ENCODE measurements at places on chromosomes 3 and 15. TPM values are rescaled to one million over a fixed set of nuclear protein-coding genes. Genes with fewer than 3 reads are reported as not detected.
A peak's percentile ranks its signal among the peaks of the same experiment; 100 is the strongest.

GRCh38 chr3:100650651-100651619 is 41.5 kb downstream of the ADGRG7 start:
- no peak for DNase-seq

DNA sequence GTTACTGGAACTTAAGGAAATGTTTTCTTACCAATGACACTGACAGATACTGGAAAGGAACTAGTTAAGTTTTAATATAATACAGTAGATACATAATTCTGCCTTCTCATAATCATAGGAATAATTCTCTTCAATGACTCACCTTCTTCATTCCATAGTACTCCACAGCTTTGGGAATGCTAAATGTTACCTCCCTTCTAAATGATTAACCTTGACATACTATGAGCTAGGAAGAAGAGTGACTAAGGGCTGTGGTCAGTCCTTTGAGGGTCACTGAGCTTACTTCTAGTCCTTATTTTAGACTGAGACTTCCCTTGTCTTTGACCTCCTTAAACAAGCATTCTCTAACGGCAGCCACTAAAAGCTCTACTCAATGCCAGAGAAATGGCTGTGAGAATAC is 69.6 kb upstream of the PPIB start:
- DNase-seq = no peak

DNA sequence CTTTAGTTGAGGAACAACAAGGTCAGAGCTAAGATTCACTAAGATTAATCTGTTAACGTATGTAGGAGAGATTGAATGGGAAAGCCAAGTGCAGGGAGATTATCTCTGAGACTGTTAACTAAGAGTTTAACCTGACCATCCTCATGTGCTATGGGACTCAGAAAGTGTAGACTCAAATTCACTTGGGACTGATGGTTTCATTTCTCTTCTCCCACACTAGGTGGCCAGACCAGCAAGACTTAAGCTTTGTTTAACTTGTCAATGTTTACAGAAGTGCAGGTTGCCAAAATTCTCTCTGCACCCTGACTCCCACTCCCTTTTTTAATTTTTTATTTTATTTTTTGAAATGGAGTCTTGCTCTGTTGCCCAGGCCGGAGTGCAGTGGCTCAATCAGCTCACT is 6.3 kb upstream of the HEXA start:
- peak; percentile 4 for DNase-seq

DNA sequence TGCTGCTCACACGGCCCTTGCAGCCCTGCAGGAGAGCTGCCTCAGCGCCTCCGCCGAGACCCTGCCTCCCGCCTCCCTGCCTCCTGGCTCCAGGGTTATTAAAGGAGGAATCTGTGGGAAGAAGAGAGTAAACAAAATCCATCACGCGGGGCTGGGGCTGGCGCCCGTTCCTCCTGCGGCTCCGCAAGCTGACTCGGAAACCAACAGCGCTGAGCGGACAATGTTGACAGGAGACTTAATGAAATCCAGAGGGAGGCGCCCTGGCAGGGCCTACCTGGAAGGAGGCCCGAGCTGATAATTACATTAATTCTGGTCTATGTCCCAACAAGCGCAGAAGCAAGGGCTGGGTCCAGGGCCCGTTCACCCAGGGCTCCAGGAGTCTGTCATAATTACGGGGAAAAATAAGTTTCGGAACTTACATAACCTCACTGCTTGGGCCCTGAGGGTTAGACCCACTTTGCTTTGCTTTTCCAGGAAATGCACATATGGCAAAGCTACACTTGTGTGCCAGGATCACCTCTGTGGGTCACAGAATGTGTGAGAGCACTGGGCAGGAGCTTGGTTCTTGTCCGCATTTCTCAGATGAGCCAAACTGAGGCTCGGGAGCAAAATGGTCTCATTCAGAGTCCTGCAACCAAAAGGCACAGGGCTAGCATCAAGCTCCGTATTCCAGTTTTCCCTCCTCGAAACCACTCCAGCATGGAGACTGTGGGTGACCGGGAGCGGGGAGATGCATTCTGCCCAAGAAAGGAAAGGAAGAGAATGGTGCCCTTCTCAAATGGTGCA is 43.8 kb upstream of the SLC6A6 start:
- DNase-seq = no peak

DNA sequence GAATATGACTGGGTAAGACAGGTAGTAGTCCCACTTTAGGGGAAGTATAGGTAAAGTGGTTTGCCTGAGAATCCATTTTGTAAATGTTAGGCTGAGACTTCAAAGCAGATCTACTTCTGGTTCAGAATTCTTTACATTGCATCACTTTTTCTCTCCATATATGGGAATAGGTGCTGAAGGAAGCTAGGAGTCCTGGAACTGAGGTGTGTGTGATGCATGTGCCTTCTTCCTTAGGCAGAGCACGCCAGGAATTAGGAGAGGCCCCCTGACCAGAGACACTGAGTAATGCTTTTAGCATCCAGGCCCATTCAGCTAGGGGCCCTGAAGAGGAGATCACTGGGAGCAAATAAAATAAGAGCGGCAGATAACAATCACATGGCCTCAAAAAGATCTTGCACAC is 69.2 kb upstream of the DCP1A start:
- DNase-seq = no peak

- DNase-seq = no peak
Observed at GRCh38 chr3:142053835-142054234, 95.5 kb downstream of the TFDP2 start.

CPNE9 gene
- not detected for total RNA-seq

SCG5 gene
- total RNA-seq = not detected

TMEM44 gene
- 52.6 TPM for total RNA-seq

CILP gene
- total RNA-seq = 0.05 TPM

UBAP1L gene
- 5.2 TPM for total RNA-seq
